ENCODE measurements at places on chromosomes 2 and 18. TPM values are rescaled to one million over a fixed set of nuclear protein-coding genes. Genes with fewer than 3 reads are reported as not detected.

Gene CHRNG
- total RNA-seq = not detected

- DNase-seq = no peak
Measured at GRCh38 chr18:73535189-73535588, 612.4 kb downstream of the FBXO15 start.

DNA sequence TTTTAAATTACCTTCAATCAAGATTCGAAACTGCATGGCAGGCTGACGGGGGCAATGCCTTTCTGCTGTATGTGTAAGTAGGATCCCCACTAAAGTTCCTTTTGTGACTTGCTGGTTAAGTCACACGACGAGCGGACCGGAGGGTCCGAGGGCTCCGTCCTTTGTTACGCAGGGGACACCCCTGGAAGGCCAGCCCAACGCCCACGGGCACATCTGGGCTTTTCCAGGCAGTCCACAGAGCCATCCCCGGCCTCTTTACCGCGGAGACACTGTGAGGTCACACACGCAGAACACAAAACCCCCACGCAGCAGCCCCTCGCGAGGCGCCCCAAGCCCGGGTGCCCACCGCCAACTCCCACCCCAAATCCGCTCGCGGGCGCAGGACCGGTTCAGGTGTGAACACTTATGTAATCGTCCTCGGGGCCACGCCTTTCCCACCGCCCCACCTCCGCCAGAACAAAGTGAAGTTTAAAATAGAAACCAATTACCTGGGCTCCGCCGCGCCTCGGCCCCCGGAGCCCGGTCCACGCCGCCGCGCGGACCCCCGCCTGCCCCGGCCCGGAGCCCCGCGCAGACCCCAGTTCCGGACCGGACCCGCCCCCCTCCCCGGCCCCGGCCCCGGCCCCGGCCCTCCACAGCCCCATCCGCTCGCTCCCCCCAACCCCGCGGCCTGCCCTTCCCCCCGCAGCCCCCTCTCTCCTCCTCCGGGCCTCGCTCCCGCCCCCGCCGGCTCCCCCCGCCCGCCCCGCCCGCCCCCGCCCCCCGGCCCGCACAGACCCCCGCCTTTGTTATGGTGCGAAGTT lies 4.2 kb downstream of the ZNF516 start:
- DNase-seq = no peak

- DNase-seq = no peak
Measured at GRCh38 chr2:176844461-176844860, 368.1 kb upstream of the HNRNPA3 start.

Gene TRAPPC12
- 29.3 TPM for total RNA-seq

DNA sequence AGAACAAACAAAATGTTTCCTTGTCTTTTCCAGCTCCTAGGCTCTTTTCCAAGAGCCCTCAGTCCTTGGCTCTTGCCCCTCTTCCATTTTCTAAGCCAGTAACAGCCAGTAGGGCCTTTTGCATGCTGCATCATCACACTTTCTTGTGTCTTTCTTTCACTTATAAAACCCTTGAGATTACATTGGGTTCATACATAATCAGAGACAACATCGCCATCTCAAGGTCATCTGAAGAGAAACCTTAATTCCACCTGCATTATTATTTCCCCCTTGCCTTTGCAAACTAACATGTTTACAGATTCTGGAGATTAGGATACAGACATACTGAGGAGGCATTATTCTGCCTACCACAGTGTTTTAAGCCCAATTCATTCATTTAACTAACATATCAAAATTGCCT lies 697.3 kb downstream of the TRIB2 start:
- DNase-seq = no peak

- peak; percentile 16 for DNase-seq
Measured at GRCh38 chr18:13577091-13577697, 149.2 kb downstream of the FAM210A start.

- DNase-seq = no peak
Measured at GRCh38 chr18:7482342-7482741, 84.8 kb upstream of the PTPRM start.

DNA sequence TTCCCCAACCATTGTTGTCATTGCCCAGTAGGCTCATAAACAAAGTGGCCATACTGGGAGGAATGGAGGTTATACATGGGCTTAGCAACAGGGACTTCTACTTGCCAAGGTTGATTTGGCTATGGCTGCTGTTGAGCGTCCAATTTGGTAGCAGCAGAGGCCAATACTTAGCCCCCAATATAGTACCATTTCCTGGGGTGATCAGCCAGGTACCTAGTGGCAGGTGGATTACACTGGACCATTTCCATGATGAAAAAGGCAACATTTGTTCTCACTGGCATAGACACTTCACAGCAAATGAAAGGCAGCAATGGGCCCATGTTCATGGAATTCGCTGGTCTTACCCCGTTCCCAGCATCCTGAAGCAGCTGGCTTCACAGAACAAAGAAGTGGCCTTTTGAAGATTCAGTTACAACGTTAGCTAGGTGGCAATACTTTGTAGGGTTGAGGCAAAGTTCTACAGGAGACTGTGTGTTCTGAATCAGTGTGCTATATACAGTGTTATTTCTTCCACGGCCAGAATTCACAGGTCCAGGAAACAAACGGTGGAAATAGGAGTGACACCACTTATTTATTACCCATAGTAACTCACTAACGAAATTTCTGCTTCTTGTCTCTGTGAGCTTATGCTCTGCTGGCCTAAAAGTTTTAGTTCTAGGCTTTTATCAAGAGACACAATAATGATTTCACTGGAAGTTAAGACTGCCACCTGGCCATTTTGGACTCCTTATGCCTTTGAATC lies 37.5 kb downstream of the FBXO11 start:
- DNase-seq = no peak

GRCh38 chr2:222869252-222869560 lies 8.4 kb downstream of the ACSL3 start:
- DNase-seq = no peak

DNA sequence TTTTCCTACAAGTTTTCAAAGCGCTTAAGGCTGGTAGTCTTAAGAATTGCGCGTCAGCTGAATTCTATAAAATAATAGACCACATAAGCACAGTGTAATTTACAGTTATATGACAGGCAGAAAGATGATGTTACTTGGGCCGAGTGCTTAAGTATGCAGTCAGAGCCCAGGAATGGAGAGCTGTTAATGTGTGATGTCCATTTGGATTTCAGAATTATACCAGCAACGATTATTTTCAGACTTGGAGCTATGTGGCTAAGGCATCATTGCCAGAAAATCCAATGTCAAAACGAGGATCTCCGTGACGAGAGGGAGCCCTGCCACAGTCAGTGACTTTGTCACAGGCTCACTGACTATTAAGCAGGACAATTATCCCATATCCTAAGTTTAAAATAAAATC lies 3.4 kb downstream of the KLF7 start:
- peak; percentile 40 for DNase-seq

Gene CEBPZ
- total RNA-seq = 47.0 TPM

DNA sequence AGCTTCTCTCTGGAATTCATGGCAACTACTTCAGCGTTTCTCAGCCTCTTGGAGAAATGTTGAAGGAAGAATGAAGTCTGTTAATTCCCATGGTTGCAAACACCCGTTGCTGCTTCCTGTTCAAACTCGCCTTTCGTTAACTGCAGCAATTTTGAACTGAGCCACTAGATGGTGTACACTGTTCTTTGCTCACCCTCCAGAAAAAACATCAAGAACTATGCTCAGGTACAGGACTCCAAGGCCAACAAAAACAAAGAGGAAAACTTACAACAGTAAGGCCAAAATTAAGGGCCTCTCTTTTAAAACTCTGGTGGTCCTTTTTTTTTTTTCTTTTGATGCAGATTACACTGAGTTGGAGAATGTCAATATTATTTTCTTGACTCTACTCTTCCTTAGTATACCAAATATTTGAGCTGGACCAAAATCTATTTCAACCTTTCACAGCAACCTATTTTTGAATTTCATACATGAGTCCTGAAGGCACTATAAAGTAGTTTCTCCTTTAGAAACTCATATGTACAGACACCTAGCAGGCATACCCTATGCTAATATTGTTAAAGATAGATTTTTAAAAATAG lies 58.2 kb downstream of the KLHL14 start:
- no peak for DNase-seq

DNA sequence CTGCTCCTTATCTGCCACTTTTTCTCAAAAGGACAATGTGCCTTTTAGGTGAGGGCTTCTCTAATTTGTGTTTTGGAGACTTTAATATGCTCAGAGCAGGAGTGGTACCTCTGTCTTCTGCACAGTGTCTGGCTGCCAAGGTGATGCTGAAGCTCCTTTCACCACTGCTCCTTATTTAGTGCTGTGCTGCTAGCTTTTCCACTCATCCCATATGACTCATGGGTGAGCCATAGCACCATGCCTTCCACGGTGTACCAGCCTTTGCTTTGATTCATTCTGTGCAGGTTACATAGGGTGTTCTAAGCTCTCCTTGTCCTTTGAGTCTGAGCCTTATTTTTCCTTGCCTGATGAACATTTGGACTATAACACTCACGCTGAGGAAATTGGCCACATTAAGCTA lies 202.4 kb downstream of the ARL6IP6 start:
- peak; percentile 29 for DNase-seq

GRCh38 chr2:127574656-127575055 lies 39.2 kb downstream of the MYO7B start:
- DNase-seq = no peak

DNA sequence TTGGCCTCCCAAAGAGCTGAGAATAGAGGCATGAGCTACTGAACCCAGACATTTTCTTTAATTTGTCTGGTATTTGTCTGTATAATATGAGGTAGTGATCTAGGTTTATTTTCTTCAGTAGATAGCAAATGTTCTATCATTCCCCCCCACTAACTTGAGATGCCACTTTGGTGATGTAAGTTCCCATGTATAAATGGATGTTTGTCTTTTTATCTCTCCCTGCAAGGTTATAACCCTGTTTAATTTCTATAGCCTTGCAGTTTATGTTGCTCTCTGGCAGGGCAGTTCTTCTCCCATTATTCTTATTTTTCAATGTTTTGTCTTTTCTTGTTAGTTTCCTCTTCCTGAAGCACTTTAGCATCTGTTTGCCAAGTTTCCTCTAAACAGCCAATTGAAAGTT lies 39.1 kb upstream of the MAP4K4 start:
- no peak for DNase-seq

- DNase-seq = no peak
Measured at GRCh38 chr2:21944536-21944935, 820.8 kb downstream of the TDRD15 start.

Gene PUM2
- total RNA-seq = 26.1 TPM

- DNase-seq = no peak
Measured at GRCh38 chr2:211930331-211930730, 608.3 kb downstream of the ERBB4 start.

Gene GALNT14
- 6.3 TPM for total RNA-seq

Measured in MG63 (cell line).